Cardiac fibroblast (primary cell): ENCODE measurements at places on chromosomes 2 and 18.

GRCh38 chr2:222569826-222570225 lies 86.1 kb downstream of the FARSB start:
- no peak for DNase-seq

GRCh38 chr18:79857082-79857671 lies 59.4 kb downstream of the KCNG2 start:
- DNase-seq = peak; percentile 73

DNA sequence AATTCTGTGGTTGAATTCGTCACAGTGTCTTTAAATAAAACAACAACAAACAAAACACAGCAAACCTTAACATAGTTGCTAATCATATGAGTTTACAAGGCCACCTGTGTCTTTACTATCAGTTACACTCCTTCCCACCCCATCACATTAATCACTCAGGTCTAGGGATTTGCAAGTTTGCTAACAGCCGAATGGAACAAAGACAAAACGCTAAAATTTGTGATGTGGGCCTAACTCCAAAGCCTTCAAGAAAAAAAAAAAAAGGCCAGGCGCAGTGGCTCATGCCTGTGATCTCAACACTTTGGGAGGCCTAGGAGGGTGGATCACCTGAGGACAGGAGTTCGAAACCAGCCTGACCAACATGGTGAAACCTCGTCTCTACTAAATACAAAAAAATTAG lies 566 bp upstream of the POLI start:
- no peak for DNase-seq

GRCh38 chr2:132725748-132726147 lies 55.7 kb upstream of the LYPD1 start:
- DNase-seq = no peak

DNA sequence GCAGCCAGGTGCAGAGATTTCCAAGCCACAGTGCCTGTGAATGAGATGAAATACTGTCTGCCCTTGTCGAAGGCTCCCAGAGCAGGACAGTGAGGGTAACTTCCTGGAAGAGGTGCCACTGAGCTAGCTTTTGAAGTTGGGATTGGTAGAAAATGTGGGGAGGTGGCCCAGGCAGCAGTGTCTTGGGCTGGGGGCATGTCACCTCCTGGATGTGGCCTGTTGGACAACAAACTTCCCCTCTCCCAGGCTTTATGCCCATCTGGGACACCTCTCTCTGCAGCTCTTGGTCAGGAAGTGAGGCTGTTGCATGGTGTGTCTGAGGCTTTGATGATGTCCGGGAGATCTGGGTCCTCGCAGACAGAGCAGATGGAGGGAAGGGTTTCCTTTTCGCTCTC lies 151.4 kb downstream of the DYSF start:
- no peak for DNase-seq

- no peak for DNase-seq
Observed at GRCh38 chr2:101682311-101682710, 15.2 kb upstream of the MAP4K4 start.

- DNase-seq = no peak
Observed at GRCh38 chr18:27619906-27620305, 434.8 kb upstream of the CHST9 start.

DNA sequence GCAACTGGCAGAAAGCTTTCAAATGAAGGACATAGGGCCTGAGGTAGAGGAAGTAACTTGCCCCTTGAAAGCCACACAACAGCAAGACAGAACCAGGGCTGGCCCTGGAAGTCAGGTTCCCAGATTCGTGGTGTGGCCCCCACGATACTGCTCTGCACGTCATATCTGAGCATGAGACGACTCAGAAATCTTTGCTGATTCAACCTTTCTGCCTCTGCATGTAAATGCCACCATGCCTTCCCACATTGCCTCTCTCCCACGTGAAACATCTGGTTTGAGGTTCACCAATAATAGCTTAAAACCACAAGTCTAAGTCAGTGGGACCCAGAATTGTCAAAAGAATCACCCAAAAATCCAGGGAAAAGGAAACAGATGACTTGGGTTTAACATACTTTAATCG lies 214.0 kb upstream of the TRIB2 start:
- no peak for DNase-seq

DNA sequence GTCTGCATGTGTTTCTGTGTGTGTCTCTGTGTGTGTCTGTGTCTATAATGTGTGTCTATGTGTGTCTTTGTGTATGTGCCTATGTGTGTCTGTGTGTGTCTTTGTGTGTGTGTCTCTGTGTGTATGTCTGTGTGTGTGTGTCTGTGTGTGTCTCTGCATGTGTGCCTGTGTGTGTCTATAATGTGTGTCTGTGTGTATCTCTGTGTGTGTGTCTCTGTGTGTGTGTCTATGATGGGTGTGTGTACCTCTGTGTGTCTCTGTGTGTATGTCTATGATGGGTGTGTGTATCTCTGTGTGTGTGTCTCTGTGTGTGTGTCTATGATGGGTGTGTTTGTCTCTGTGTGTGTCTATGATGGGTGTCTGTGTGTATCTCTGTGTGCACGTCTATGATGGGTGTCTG lies 126.2 kb upstream of the GPC1 start:
- DNase-seq = no peak

GRCh38 chr2:239271882-239272281 lies 128.9 kb downstream of the HDAC4 start:
- no peak for DNase-seq

DNA sequence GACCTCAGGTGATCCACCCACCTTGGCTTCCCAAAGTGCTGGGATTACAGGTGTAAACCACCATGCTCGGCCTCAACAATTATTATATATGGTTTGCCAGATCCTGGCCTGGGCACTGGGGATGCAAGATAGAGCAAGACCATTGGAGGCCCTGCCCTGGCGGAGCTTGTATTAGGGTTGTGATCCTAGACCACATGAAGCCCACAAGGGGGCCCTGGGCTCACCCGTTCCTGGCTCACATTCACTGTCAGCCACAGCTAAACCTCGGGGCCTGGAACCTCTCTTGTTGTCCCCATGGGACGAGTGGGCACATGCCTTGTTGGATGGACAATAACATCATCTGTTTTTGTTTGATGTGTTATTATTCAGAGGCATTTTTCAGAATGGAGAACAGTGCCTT lies 14.9 kb downstream of the HPCAL1 start:
- DNase-seq = no peak

DNA sequence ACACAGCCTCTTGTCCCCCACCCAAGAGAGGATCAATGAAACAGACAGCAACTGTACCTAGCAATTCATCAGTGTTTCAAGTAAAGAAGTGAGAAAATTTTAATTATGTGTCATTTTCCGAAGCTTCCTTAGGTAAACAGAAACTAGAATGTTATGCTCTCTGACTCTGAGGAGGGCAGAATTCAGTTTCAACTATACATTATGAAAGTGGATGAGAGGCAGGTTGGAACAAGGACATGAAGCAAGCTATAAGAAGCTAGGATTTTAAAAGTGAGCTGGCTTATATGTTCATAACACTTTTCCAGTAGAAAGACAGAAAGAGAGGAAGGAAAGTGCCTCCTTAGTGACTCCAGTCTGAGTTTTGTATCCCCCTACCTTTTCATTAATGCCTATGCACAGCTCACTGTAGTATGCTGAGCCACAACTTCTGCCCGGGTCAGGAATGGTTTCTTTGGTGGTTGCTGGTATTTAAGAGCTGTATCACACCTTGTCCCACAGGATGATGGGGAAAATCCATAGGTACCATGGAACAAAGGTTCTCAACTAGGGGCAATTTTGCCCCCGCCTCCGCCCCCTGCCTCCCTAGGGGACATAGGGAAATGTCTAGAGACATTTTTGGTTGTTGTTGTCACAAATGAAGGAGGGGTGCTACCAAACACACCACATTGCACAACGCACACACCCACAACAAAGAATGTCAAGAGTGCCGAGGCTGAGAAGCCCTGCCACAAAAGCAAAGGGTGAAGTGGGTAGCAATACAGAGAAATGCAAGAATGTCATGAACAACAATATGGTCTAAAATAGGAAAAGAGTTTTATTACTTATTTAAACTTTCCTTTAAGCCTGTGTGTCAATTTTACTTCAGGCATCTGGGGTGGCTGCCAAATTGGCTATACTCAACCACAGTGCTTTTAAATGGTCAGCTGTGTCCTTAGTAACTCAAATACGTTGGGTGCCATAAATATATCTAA lies 161.0 kb upstream of the ZFP36L2 start:
- DNase-seq = peak; percentile 23

DNA sequence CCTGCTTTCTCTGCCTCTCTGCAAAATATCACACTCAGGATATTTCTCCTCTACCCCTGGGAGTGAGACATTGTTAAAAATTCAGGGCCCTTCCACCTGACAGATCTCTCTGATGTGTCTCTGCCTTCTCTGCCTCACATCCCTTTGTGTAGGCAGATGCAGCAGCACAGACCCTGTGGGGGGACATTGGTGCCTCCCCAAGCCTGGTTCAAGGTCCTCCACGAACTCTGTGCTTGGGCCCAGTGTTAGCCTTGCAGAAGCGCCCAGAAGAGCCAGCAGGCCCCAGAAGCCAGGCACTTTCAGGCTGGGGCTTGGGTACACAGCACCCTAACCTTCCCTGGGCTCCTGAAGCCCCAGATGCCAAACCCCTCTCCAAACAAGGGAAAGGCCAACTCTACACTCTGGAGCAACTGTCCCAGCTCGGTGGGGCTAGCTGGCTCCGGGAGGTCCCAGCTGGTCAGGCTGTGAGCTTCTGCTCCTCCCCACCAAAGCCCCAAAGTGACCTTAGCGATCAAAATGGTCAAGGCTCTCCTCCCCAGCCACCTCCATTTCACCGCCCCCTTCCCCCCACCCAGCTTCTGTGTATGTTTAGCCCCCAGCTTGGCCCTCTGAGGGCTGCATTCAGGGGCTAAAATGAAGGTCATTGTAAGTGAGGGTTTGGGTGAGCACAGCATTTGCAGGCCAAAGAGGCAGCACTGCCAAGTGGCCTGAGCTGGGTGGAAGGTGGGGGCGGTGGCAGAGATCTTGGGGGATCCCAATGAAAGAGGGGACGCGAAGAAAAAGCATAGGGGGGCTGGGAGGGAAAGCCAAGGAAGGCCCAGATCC lies 2.6 kb downstream of the HOXD9 start:
- no peak for DNase-seq

DNA sequence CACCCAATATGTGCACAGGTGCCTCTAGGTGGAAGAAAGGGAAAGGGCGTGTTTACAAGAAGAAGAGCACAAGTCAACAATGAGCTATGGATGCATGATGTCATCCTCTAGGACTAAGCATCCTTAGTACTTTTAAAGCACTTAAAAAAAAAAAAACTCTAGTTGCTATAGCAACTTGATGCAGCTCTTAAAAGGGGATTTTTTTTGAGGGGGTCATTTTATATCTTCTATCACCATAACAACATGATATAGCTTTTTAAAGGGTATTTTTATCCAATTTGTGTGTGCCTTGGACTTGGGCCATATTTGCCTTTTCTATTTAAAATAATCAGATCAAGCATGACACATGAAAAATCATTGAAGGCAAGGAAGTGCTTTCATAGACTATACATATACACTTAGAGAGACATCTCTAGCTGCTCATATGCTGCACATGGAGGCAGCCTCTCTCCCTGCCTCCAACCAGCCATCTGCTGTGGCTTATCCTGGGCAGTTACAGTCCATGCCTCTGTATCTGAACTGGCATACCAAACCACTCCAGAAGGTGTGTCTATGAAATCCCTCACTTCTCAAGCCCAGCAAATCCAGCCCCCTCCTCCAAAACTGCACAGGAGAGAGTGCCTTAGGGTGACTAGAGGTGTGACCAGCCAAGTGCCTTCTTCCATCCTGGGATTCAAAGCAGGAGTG lies 165.4 kb downstream of the MSH2 start:
- DNase-seq = no peak

DNA sequence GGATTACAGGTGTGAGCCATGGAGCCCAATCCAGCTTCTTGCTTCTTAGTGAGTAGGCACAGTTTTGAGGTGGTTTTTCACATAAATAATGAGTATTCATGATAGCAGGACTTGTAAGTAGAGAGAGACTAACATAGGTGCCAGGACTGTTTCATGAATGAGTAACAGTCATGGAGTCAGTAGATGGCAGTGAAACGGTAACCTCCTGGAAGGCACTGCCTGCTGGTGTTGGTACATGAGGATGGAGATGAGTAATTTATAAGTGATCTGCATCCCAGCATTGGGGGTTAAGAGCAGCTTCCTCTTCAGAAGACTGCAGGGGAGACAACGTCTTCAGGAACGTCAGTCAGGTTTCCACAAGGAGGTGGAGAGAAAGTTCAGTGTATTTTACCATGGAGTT lies 143.8 kb downstream of the HAUS1 start:
- no peak for DNase-seq

DNA sequence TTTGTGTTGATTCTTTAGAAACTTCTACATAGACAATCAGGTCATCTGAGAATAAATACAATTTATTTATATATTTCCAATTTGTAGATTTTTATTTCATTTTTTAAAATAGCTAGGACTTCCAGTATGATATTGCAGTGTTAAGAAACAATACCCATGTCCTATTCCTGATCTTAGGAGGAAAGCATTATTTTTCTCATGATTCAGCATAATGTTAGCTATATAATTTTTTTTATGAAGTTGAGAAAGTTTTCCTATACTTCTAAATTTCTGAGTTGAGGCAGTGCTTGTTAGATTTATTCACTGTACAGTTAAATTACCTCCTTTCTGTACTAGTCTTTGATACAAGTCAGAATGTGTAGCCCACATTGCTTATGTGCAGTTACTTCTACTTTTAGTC lies 595.7 kb upstream of the HS6ST1 start:
- no peak for DNase-seq

DNA sequence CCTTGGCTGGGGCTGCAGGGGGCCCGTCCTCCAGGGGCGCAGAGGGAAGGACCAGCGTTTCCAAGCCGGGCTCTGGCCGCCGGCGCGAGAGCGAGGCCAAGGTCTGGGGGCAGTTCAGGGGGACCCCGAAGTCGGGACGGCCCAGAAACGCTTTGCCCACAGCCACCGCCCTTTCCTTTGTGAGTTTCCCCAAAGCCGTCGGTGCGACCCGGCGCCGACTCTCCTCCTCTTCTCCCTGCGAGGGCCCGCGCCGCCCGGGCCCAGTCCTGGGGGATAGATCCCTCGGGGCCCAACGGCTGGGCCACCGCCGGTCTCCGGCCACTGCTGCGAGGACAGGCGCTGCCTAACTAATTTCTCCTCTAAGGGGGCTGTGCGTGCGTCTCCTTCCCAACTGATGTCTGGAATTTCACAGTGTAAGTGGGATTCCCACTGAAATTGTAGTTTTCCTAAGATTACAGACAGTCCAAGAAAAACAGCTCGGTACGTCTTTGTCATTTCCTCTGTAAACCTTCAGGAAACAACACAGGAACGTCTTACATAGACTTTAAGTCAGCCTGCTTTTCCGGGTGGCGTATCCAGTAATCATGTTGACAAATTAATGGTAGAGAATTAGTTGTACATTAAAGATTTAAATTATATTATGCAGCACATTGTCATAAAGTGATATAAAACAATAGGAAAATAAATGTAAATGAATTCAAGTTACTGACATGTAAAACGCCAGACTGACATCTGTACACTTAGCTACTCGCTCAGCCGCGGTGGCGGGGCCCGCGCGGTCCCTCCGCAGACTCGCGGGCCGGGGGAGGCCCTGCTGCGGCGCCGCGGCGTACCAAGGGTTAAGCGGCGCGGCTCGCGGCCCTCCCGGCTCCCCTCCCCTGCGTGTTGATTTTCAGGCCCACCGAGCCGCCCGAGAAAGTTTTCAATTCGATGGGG lies 139.4 kb upstream of the SIX3 start:
- peak; percentile 5 for DNase-seq
